Caki2 (cell line): ENCODE measurements at places on chromosomes 6 and 20. TPM values are rescaled to one million over a fixed set of nuclear protein-coding genes. Genes with fewer than 3 reads are reported as not detected.

Gene SCGN
- not detected in 2 replicates for total RNA-seq

Gene DDAH2
- total RNA-seq = 214 and 216 TPM in 2 replicates

Gene IL17F
- total RNA-seq = not detected in 2 replicates

Gene CPNE5
- not detected in 2 replicates for total RNA-seq

Gene C20orf202
- not detected in 2 replicates for total RNA-seq

Gene KIF16B
- total RNA-seq = 2.4 and 10.6 TPM in 2 replicates

Gene RING1
- 51.4 and 56.9 TPM in 2 replicates for total RNA-seq

Gene GDAP1L1
- total RNA-seq = 0.37 TPM in 1 of 2 replicates, not detected in the other

Gene MAN1A1
- total RNA-seq = 0.70 and 1.2 TPM in 2 replicates

Gene TUBB
- 538 and 624 TPM in 2 replicates for total RNA-seq

- DNase-seq = no peak
These were observed 590.5 kb upstream of the SLC35B3 start for GRCh38 chr6:9025796-9026394.

DNA sequence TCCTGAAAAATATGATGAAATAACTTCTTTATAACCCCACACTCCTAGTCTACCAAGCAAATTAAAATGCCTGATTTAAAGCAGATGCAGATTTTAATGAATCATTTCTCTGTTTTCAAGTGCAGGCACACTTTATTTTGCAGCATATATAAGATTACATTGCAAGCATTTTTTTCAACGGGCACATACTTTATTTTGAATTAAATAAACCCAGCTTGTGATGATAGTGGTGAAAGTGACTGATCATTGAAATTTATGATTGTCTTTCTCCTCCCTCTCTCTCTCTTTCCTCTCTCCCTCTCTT, 12.2 kb upstream of the MOXD1 start:
- DNase-seq = no peak

- no peak for DNase-seq
These were observed 214.3 kb downstream of the TFAP2C start for GRCh38 chr20:56843386-56843785.

DNA sequence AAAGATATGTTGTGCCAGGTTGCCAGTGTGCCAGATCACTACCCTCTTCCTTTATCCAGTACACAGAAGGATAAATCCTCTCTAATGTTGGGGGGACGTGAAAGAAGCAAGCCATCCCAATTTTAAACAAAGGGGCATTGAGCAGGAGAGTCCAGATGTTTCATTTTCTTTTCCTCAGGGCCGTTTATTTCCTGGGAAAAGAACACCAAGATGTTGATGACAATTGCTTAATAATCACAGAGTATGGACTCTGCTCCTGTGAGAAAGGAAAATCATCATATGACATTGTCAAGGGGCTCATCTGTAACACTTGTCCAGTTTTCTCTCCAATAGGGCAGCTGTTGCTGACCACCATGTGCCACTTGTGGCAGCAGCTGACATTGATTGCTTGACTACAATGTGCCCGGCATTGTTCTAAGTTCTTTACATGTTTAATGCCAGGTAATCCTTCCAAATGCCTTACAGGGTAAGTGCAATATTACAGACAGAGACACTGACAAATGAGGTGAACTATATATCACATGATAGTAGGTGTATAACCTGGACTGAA, 161.4 kb downstream of the CD109 start:
- no peak for DNase-seq

GRCh38 chr20:25072226-25072811, 9.6 kb downstream of the VSX1 start:
- no peak for DNase-seq

GRCh38 chr6:10194816-10195672, 219.8 kb downstream of the TFAP2A start:
- DNase-seq = no peak

GRCh38 chr20:45833883-45834796, 541 bp downstream of the SNX21 start:
- peak; percentile 87 for DNase-seq

GRCh38 chr6:164010441-164011103, 596.1 kb downstream of the QKI start:
- DNase-seq = no peak

- DNase-seq = no peak
These were observed 11.4 kb upstream of the C6orf141 start for GRCh38 chr6:49539102-49539501.

DNA sequence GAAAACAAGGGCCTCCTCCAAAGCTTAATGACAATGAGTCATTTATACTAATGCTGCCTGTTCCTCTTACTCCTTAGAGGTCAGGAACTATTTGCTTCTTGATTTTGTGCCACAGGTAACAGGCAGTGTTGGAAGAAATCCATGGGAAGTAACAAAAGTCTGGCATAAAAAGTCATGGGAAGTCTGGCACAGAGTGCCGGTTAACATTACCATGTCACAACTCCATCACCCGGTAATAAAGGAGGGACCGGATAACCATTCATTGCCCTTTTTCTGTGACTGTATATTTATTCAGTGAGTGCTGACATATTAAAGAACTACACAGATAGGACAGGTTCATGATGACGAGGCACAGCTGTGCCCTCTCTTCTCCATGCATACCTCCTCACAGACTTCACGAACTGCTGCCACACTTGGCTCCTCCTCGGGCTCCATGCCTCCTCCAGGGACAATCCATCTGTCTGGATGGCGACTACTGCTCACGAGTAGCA, 50.9 kb downstream of the NUDT3 start:
- DNase-seq = peak; percentile 85

DNA sequence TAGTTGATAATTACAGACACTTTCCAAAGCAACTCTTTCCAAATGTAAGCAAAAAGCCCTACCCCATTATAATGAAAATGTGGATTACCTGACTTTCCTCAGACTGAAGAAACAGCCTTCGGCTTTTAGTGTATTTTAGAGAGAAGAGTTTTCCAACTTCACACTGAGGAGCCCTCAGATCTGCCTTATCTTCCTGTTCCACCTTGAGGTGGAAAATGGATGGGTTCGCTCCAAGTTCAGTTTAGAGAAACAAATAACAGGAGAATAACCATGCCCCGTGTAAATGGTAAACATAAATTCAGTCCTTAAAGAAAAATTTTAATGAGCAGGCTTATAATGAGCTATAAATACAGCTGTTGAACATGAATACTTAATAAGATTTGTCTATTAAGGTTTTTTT, 21.1 kb upstream of the MTHFD1L start:
- no peak for DNase-seq

DNA sequence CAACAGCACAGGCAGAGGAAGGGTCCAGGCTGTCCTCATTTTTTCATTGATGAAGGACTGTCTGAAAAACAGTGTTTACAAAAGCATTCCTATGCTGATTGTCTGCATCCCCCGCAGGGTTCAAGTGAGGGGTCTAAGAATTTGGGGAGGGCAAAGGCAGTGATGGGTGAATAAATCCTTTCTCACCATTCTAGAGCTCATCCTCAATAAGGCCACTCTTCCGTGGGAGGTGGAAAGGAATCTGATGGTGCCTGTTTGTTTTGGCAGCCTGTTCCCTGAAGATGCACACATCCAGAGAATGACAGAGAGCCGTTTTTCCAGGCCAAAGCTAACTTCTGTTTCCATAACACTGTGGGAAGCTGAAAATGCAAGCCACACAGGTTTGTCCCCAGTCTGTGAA, 164.5 kb downstream of the MOXD1 start:
- DNase-seq = peak; percentile 17

DNA sequence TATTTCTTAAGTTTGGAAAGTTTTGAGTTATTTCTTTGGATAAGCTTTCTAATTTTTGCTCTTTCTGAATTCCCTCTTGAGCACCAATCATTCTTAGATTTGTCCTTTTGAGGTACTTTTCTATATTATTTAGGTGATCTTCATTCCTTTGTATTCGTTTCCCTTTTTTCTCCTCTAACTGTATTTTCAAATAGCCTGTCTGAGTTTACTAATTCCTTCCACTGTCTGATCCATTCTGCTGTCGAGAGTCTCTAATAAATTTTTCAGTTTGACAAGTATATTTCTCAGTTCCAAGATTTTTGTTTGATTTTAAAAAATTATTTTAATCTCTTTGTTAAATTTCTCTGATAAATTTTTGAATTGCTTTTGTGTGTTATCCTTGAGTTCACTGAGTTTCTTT, 16.3 kb upstream of the ZNF311 start:
- DNase-seq = no peak

DNA sequence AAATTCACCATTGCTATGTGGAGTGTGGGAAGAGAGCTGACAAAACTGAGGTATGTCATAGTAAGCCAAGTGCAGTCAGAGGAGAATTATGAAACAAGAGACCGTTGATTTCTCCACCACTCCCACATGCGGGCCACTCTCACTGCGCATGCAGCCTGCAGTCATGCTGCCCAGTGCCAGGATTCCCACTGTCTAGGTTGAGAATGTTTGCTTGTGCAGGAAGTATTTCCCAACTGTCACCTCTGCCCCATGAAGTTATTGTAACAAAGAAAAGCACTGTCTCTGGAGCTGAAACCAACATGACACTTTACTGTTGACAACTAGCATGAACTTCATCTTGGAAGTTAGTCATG, 18.7 kb upstream of the SFT2D1 start:
- DNase-seq = no peak

GRCh38 chr20:638579-638978, 14.4 kb downstream of the SRXN1 start:
- DNase-seq = no peak

DNA sequence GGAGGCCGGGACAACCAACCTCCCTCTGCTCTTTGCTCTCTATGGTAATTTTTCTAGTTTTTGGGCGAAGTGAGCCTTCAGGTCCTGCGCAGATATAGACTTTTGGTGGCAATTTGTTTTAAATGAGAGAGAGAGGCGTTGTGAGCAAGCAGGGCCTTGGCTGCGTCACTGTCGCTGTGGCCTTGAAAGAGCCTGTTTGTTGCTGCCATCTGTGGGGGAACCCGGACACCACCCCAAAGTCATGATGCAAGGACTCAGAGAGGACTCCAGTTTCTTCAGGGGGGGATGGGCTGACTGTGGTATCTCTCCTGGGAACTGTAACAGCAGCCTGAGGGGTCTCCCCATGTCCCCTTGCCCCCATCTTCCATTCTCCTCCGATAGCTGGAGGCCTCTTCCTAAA, 462.7 kb upstream of the SULF2 start:
- no peak for DNase-seq

DNA sequence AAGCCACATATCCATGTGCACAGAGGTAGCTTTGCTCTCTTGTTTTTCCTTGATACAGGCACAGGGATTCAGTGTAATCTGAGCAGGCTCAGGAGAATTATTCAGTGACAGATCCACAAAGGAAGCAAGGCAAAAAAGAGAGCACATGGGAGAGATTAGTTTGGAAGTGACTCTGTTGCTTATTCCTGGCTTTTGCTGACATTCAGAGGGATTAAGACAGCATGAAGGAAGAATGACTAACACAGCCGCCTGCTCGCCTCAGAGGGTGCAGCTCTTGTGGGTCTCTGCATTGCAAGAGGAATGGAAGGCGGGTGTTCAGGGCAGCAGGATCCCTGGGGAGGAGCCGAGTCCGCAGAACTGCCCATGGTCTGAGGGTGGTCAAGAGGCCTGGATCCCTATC, 203.4 kb upstream of the KCNQ5 start:
- no peak for DNase-seq

- DNase-seq = no peak
These were observed 112.3 kb upstream of the RPS6KA2 start for GRCh38 chr6:166739117-166739975.

DNA sequence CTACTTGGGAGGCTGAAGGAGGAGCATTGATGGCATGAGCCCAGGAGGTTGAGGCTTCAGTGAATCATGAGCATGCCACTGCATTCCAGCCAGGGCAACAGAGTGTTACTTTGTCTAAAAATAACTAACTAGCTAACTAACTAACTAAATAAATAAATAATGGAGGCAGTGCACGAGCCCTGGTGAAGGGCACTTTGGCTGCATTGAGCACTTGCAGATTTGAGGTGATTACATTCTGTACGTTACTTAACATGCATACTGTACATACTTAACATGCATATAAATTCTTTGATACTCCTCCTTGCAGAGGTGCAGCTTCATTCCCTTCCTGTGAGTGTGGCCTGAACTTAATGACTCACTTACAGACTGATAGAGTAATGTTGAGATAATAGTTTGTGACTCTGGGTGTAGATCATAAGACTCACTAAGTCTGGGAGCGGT, 10.7 kb downstream of the HLA-A start:
- DNase-seq = peak; percentile 98

- DNase-seq = peak; percentile 58
These were observed 4.9 kb downstream of the XPO5 start for GRCh38 chr6:43570876-43571441.

GRCh38 chr6:75268121-75268987, 16.2 kb downstream of the TMEM30A start:
- DNase-seq = peak; percentile 70
